ENCODE measurements at places on chromosomes 2 and 18. TPM values are rescaled to one million over a fixed set of nuclear protein-coding genes. Genes with fewer than 3 reads are reported as not detected.

GRCh38 chr2:176879426-176879995 is 333.1 kb upstream of the HNRNPA3 start:
- H3K36me3 ChIP-seq = no peaks in the 10 kb centered on the region
- no peaks in the 10 kb centered on the region for H3K4me1 ChIP-seq
- DNase-seq = no peak

GRCh38 chr2:143422681-143423080 is 293.5 kb downstream of the ARHGAP15 start:
- H3K4me3 ChIP-seq = no peak overlapping the region
- DNase-seq = no peak
- no peaks in the 10 kb centered on the region for H3K36me3 ChIP-seq
- H3K27me3 ChIP-seq = no peaks in the 10 kb centered on the region

GRCh38 chr18:51630706-51631105 is 433.2 kb upstream of the MEX3C start:
- H3K4me1 ChIP-seq = no peaks in the 10 kb centered on the region
- H3K27ac ChIP-seq = no peak overlapping the region

DNA sequence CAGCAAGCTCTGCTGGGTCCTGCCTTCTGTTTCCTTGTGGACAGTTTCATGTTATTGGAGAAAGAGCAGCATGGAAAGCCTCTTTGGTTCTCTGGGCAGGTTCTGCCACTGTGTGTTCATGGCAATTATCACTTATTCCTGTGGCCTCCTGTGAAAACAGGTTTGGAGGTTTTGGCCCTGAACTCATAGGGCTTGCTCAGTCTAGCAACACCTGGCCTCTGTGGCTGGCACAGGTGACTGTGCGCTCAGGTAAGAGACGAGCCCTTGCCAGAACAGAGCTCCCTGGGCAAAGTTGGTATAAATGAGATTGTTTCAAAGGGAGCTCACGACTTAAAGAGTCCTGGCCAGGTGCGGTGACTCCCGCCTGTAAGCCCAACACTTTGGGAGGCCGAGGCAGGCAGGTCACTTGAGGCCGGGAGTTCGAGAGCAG is 5.7 kb downstream of the CEP68 start:
- no peaks in the 10 kb centered on the region for H3K36me3 ChIP-seq
- no peak overlapping the region for H3K4me3 ChIP-seq
- DNase-seq = no peak

DNA sequence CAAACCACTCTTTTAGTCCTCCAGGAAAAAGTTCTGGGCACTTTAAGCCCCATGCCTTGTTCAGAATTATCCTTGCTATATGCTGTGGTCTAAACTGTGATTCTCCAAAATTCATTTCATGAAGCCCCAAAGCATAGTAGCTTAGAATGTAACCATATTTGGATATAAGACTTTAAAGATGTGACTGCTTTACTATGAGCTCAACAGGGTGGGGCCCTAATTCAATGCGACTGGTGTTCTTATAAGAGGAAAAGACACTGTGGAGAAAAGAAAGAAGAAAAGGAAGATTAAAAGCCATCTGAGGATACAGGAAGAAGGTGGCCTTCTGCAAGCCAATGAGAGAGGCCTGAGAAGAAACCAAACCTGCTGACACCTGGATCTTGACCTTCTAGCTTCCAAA is 174.8 kb downstream of the GALNT13 start:
- H3K4me3 ChIP-seq = no peak overlapping the region
- no peaks in the 10 kb centered on the region for H3K36me3 ChIP-seq
- H3K27ac ChIP-seq = no peak overlapping the region

DNA sequence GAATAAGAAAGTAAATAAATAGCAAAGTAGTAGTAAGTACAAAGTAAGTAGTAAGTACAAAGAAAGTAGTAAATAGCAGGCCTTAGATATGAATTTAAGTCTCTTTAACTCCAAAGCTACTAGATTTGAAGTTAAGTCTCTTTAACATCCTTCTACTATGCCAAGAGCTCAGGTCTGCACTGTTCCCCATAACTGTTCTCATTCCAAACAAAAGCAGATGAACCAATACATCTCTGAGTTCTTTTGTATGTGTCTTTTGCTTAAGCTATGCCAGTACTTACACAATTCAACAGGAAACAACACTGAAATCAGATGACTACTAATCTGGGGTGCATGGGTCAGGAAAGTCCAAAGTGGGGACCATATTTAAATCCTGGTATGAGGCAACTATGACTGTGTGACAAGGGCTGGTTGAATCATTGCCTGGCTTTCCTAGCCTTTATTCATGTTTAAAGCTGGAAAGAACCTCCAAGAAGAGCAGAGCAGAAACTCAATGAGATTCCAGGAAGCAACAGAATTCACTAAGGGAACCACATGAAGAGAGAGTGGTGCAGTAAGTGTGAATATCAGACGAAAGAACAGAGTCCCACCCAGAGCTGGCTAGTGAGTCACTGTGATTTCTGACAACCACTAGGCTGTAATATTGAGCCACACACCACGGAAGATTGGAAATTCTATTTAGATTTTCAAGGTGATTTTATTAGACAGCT is 51.0 kb upstream of the CYP26B1 start:
- H3K27ac ChIP-seq = no peak overlapping the region
- H3K4me3 ChIP-seq = no peak overlapping the region
- no peaks in the 10 kb centered on the region for H3K27me3 ChIP-seq

ARHGAP25 gene
- 0.42 TPM for total RNA-seq
